ENCODE measurements at places on chromosomes 5 and 9. TPM values are rescaled to one million over a fixed set of nuclear protein-coding genes. Genes with fewer than 3 reads are reported as not detected.

Gene NDFIP1
- 24.3 TPM for polyA plus RNA-seq

Gene PCDHB3
- 4.7 TPM for polyA plus RNA-seq

Gene RFESD
- polyA plus RNA-seq: 6.9 TPM

Gene GPRIN1
- polyA plus RNA-seq: 4.4 TPM

Gene SH2D3C
- 4.2 TPM for polyA plus RNA-seq

Gene SMIM27
- 116 TPM for polyA plus RNA-seq

All from GM23338 (cell line).